Astrocyte (in vitro differentiated cells and primary cell): ENCODE measurements at places on chromosomes 11 and 22. TPM values are rescaled to one million over a fixed set of nuclear protein-coding genes. Genes with fewer than 3 reads are reported as not detected.

NDUFV1 gene
- 117 and 118 TPM in 2 replicates for total RNA-seq

FOLR2 gene
- not detected in 2 replicates for total RNA-seq

OR6T1 gene
- total RNA-seq: not detected in 2 replicates

CLDN25 gene
- not detected in 2 replicates for total RNA-seq

HTATIP2 gene
- total RNA-seq: 21.8 and 25.4 TPM in 2 replicates

GRCh38 chr11:112615891-112616290, 345.3 kb upstream of the NCAM1 start:
- no peak for DNase-seq

- DNase-seq: no peak
Measured at GRCh38 chr11:36994208-36994607, 396.2 kb upstream of the RAG2 start.

- no peak for DNase-seq
Measured at GRCh38 chr11:10139143-10139542, 154.9 kb downstream of the SBF2 start.
